Heart left ventricle (tissue), 16 donors: ENCODE measurements at places on chromosomes 2 and 18. TPM values are rescaled to one million over a fixed set of nuclear protein-coding genes. Genes with fewer than 3 reads are reported as not detected.

Gene TRIB2
- 31.2 TPM for polyA plus RNA-seq

DNA sequence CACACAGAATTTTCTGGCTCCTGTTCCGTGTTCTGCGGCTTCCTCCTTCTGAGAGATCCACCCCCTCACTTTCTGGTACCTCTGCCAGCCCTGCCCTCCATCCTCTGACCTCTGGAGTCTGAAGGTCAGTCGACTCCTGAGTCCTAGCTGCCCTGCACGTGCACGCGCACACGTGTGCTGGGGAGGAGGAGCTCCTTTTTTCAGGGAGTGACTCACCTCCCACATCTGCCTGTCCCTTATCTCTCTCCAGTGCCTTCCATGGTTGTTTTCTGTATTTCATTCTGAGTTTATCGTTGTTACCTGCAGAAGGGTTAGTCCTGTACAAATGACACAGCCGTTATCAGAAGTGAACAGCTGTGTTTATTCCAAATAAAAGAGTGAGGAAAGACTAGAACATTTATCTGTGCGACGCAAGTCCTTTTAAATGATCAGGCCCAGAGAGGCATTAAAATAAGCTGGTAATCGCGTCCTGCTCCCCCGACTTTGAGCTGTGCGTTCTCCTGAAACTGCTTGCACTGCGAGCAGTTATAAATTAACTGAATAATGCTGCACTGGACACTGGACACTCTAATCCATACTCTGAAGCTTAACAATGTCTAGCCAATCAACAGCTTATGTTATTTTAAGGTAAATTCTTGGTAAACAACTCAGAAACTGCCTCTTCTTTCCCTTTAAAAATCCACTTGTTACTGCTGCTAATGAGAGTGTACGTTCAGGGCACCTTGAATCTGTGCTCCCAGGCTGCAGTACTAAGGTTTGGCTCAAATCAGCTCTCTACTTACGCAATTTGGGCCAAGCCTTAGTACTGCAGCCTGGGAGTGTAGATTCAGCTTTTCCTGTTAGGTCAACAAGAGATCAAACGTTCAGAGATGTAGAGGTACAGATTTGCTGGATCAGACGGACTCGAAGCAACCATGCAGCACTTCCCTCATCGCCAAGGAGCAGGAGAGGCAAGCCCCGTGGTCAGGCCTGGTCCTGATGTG lies 72.5 kb downstream of the GALR1 start:
- DNase-seq = no peak

Gene GPR155
- 6.5 TPM for polyA plus RNA-seq

Gene LYPD6B
- not detected for polyA plus RNA-seq

Gene IL37
- not detected for polyA plus RNA-seq

DNA sequence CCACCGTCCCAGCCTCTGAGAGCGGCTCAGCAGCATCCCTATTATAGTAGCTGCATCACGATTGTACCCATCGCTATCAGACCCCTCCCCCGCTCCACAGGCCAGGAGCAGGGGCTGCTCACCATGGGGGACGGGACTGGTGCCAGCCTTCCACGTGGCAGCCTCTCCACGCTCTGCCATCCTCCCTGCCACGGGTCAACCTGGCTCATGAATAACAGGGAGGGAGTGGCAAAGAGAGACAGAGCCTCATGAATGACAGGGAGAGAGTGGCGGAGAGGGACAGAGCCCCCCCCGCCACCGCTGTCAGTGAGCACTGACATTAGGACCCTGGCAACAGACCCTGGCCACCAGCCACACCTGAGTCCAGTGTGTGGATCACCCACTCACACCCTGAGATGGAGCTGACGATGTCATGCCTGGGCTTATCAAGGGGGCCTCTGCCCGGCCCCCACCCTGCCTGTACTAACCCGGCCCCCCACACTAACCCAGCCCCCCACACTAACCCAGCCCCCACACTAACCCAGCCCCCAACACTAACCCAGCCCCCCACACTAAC lies 16.9 kb downstream of the CROCC2 start:
- DNase-seq = no peak

DNA sequence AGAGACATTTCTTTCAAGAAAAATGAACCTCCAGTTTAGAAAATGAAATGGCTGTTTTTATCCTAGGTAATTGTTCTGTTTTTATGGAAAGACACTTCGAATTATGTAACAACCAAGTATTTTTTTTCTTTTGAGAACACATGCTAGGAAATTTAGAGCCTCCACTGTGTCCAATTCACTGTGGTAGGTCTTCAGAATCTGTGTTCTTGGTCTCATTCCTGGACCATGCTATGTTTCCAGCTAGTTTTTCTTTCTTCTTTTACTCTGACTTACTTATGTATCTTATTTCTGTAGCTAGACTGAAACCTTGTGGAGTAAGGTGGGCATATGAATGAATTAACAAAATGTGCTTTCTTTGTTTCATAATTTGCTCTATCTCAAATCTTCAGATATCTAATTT lies 391.7 kb upstream of the KLHL29 start:
- no peak for DNase-seq

- DNase-seq = no peak
Observed at GRCh38 chr2:199883474-199884212, 27.4 kb upstream of the C2orf69 start.

Gene HOXD13
- polyA plus RNA-seq = not detected

Gene GPD2
- polyA plus RNA-seq = 7.3 TPM
